ENCODE measurements at places on chromosomes 1 and 21. TPM values are rescaled to one million over a fixed set of nuclear protein-coding genes. Genes with fewer than 3 reads are reported as not detected.

DNA sequence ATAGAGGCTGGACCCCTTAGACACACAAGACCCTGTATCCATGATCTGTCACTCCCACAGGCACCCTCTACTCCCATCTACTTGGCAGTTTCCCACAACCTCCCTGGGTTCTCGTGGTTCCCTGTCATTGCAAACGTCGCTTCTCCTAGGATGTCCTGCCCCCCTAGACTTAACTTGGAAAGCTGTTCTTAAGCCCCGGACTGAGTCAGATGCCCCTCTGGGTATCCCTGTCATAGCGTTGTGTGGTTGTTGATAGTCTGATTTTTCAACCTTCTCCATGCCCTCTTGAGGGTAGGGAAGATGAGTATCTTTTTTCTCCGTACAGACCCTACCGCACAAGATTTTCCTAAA, 11.8 kb downstream of the RCC1 start:
- no peak for DNase-seq

DNA sequence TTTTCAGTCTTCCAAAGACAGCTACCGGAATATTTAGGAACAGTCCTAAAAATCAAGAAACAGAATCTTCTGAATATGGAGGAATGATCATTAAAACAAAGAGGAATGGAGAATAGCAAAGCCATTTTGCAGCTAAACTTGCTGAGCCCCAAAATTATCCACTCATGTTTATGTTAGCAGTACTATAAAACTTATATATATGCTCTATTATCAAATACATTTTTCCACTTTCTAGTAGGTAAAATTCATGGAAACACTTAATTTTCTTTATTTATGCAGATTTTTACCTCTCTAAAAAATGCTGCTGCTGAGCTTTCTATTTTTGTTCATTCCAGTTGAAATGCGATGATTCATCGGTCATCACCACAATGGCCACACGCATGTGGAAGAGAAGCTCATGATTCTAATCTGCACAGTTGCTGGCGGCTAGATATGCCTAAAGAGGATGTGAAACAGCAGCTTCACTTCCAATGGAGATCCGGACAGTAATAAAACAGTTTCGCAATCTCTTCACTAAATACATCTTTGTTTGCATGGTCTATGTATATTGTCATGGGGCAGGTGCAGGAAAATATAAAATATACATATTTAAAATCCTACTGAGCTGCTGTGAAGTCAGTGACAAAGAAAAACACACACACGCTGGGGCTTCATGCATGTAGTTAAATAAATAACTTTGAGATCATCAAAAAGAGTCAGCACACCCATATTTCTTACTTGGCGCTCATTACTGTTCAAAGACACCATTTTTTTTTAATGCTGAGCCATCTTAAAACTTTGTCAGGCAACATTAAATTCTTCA, 292.2 kb downstream of the SMYD3 start:
- no peak for DNase-seq

DNA sequence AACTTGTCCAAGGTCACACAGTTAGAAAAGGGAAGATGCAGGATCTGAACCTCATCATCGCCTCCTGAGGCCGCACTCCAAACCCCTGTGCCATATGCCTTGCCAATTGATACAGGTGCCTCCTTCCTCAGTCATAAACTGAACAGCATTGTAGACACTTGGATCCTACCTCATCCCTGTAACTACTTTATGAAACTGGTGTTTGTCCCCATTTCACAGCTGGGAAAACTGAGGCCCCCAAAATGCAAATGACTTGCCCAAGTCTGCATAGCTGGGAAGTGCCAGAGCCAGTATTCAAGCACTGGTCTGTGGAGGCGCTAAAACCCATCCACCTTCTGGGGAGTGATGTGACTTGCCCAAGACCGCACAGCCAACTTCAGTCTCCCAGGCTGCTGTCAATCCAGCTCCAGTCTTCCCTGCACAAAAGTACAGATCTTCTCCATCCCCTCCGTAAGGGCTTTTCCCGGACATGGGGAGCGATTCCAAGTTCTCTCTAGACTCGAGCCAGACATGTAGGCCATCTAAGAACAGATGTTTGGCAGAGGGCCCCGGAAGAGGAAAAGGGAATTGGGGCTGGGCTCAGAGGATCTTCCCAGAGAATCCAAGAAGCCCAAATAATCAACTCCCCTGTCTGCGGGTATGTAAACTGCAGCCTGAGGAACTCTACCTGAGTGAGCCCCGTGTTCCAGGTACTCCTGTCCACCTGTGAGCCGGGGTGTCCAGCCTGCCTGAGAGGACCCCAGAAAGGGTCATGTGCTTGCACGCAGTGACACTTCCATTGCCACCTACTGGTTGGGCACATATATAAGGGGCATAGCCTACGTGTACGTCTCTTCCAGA, 60.5 kb downstream of the SYT2 start:
- no peak for DNase-seq

DNA sequence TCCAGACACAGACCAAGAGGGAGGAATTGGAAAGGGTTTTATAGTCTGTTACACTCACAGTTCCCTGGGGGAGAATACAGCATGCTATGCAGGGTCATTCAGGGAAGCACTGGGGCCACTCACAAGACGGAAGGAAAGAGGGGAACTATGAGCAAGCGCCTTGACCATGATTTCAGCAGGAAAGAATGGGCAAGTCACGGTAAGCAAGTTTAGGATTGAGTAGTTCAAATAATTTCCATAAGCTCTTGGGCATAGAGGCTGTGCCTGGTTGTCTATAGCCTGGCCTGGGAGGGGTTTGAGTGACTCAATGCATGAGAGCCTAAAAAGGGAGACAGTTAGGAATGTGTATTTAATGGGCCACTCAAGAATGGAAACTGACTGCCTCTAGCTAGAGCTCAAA, 176.7 kb downstream of the TTLL7 start:
- no peak for DNase-seq

The LYPD8 gene
- not detected for total RNA-seq

GRCh38 chr1:221626041-221626440, 115.8 kb downstream of the DUSP10 start:
- DNase-seq = no peak

DNA sequence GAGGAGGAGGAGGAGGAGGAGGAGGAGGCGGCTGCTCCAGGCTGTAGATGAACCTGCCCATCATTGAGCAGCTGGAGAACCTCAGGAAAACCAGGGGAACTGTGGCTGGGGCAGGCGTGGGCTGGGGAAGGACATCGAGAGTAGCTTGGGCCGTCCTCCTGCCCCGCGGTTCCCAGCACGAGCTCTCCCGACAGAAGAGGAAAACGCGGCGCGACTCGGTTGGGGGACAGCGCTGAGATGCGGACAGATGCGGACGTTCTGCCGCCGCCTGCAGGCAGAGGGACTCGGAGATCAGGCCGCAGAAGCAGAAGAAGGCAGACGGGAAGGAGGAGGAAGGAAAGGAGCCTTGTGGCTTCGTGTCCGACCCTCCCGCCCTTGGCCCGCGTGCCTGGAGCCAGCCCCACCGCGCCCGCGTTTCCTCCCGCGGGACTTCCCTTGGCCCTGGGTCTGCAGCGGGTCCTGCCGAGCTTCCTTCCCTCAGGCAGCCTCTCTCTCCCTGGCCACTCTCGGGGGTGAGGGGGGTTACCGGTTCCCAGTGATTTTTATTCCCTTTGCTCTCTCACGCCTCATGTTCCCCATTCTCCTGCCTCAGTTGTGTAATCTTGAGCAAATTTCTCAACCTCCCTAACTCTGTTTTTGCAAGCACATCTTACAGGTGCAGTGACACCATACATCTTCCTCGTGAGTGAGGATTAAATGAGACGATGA, 1.7 kb upstream of the TNFRSF9 start:
- peak; percentile 78 for DNase-seq

The PTPRC gene
- total RNA-seq = 10.8 TPM

The FNDC5 gene
- total RNA-seq = 4.5 TPM

- DNase-seq = no peak
These were observed 11.9 kb upstream of the CLDN8 start for GRCh38 chr21:30227633-30228404.

The RGS13 gene
- not detected for total RNA-seq

DNA sequence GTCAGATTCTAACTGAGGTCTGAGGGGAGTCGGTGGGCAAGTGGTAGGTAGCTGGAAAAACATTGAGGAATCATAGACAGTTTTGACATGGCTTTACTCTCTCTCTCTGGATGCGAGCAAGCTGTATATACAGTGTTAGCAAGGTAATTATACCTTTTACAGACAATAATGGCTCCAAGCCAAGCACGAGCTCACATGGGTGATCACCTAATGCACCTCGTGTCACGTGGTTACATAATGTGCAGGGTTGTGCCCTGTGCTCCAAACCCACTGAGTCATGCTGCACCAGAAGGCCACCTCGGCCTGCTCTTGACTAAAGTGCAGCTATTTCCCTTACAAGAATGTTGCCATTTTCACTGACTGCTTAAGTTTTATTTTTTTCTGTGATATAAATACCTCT, 7.6 kb upstream of the CLCA2 start:
- no peak for DNase-seq

All from right lobe of liver (tissue), 6 donors.